ENCODE measurements at places on chromosomes 5 and 9.

DNA sequence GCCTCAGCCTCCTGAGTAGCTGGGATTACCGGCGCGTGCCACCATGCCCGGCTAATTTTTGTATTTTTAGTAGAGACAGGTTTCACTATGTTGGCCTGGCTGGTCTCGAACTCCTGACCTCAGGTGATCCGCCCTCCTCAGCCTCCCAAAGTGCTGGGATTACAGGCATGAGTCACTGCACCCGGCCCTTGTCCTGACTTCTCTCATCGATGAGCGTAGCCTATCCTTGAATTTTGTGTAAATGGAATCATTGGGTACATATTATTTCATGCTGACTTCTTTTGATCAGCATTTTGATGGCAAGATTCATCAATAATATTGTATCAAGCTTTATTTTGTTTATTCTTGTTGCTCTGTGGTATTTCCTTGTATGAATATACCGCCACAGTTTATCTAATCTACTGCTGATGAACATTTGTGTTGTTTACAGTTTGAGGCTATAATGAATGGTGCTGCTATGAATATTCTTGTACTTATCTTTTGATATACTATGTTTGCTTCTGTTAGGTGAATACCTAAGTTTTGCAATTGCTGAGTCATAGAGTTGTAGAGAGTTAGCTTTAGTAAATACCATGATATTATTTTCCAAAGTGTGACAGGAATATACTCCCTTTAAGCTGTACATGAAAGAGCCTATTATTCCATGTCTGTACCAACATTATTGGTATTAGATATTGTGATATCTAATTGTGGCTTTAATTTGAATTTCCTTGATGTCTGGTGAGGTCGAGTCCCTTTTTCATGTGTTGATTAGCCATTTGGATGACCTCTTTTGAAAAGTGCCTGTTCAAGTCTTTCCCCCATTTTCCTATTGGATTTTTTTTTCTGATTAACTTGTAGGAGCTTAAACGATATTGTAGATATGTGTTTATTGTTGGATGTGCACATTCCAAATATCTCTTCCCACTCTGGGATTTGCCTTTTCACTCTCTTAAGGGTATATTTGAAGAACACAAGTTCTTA lies 107.5 kb downstream of the RGS3 start:
- DNase-seq: no peak

- DNase-seq: no peak
These were observed 283.0 kb downstream of the AOPEP start for GRCh38 chr9:95009459-95009858.

DNA sequence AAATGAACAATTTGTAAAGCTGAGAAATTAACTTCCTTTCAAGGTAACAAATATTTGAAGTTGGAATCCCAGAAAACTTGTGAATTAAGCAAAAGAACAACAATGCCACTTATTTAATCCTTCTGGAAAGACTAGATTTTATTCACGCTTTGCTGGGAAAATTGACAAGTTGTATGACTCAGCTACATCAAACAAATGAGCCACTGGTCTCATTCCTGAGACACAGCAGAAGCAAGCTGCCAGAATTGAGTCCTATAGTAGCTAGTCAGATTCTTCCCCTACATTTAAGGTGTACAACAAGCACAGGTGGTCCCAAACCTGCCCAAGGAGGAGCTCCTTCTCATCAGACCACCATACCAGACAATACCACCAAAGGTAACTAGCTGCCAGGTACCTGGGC lies 280.7 kb downstream of the SPOCK1 start:
- no peak for DNase-seq

GRCh38 chr5:79418276-79418675 lies 95.7 kb downstream of the HOMER1 start:
- no peak for DNase-seq

DNA sequence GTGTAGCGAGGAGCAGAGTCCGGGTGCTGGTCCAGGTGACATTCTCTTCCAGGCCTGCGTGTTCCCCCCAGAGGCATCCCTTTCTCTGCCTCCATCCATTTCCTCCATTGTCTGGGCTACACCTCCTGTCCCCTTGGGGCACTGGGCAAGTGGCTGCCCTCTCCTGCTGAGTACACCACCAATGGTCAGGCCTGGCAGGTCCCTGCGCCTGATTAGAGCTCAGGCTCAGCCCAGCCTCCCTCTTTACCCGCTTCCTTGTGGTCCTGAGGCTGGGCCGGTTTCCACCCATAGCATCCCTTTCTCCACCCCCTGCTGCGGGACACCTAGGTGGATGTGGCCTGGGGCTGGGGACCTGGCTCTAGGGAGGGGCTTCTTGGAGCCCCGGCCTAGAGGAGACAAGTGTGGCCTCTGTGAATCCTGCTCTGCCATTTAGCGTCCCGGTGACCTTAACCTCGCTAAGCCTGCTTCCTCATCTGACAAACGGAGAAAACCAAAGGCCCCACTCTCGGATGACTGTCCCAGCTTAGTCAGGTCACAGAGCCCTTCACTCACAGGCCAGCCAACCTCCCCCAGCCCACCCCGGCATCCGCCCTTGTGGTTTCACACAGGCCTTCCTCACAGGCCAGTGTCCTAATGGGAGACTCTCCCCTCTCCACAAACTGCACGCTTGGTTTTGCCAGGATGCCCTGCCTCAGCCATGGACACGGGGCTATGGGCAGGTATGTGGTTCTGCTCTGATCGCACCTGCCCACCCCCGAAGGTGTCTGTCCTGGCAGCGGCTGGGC lies 12.9 kb downstream of the DOLPP1 start:
- no peak for DNase-seq

- DNase-seq: no peak
These were observed 5.4 kb upstream of the MAP1B start for GRCh38 chr5:72101828-72102227.

GRCh38 chr5:82854956-82855355 lies 222.2 kb downstream of the TMEM167A start:
- DNase-seq: no peak

GRCh38 chr5:152532714-152533113 lies 127.6 kb upstream of the NMUR2 start:
- peak; percentile 36 for DNase-seq

DNA sequence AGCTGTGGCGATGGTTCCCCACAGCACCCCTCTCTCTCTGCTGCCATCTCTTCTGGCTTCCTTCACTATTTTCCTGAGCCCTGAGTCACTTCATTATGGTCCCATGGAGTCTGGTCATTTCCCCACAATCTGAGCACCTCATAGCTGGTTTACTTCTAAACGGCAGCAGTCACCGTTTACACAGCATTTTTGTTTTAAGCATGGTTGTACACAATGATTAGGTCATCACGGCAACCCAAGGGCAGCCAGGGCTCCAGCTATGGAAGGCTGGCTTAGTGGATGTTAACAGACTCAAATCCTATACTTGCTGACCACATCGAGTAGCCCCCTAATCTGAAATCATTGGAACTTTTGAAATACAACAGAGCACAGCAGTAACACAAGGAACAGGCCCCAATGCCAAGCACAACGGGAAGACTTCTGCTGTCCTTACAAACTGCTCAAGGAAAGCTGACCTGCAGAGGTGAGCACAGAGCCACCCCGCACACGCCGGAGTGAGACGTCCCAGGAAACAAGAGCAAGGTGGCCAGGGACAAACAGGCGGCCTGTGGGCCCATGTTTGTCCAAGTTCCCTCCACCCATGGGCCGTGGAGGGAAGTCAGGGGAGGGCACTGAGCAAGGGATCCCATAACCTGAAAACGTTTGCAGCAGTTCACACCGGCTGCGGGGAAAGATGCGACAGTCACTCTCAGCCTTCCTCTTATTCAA lies 22.9 kb downstream of the CAMSAP1 start:
- no peak for DNase-seq

- DNase-seq: no peak
These were observed 82.4 kb downstream of the SNCAIP start for GRCh38 chr5:122394284-122394930.

DNA sequence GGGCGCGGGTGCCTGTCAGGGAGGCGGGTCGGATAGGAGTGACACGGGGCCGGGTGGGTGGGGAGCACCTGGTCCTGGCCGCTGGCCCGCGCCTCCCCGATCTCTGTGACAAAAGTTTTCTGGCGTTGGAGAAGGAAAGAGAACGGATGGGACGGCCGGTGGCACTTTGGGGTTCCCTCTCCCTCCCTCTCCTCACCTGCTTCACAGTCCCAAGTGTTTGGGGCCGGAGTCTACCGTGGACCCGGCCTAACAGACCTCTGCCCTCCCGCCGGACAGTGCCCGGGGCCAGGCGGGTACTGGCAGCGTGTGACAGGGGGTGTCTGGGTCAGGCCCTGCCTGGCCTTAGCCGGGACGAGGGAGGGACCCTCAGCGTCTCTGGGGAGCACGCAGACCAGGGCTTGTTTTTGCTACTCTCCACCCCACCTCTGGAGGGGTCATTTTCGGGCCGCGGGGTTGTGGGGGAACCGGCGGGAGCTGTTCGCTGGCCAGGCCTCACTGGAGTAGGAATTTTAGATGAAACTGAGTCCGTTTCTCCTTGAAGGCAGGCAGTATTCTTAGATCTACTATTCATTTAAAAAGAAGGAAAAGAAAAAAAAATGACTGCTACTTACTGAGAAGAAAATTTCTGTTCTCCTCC lies 1.7 kb downstream of the PRDM6 start:
- DNase-seq: no peak

GRCh38 chr9:125142560-125143376 lies 560 bp downstream of the SCAI start:
- DNase-seq: peak; percentile 6

- DNase-seq: no peak
These were observed 108.7 kb downstream of the RGS3 start for GRCh38 chr9:113572076-113572861.

DNA sequence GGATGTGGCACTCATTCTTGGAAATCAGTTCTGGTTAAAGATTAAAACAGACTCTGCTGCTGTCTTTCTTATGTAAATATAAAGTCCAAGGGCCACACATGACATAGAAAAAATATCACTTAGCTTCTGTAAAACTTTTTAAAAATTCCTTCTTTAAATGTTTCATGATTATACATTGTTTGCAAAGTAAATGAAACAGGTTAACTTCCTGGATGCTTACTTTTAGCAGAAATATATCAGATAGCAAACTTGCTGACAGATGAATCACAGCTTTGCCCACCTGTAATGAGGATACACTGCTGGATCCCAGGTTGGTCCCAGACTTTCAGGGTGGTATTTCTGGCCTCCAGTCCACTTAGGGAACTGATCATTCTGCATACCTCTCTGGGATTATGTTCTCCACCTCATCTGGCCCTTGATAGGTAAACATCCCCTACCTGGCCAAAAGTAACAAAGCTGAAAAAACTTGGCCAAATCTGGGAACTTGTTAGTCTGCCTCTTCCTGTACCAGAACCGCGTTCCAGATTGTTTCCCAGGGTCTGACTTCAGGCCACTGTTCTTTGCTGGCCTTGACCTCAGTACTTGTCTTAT lies 340.5 kb downstream of the ADGRV1 start:
- no peak for DNase-seq

GRCh38 chr5:140481758-140482157 lies 65.7 kb upstream of the EIF4EBP3 start:
- no peak for DNase-seq

GRCh38 chr9:105690742-105691141 lies 3.6 kb upstream of the TMEM38B start:
- DNase-seq: no peak

DNA sequence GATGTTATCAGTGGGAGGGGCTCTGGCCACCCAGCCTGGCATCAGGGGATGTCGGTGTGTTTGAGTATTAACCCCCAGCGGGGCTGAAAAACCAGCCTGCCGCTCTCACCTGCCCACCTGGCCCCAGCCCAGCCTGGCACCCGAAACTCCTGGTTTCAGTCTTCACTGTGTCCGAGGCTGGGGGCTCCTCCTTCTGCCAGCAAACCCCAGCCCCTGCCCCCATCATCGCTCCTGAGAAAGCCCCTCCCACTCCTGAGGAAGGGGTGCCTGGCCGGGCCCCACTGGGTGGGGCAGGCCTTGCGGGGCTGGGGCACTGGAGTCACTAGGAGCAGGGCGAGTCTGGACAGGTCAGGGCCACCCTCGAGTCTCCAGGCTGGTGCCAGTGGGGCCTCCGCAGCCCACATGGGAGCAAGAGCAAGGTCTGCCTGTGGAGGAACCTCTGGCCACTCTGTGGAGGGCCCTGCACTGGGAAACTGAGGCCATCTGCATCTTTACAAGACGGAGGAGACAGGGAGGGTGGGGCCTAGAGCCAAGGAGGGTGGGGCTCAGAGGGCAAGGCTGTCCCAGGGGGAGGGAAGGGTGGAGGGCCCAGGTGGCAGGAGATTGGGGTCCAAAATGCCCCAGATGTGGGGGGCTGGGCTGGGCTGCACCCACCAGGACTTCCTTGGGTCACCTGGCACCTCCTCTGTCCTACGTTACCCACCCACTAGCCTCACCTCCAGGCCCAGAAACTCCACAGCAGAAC lies 51.5 kb upstream of the NOTCH1 start:
- no peak for DNase-seq

- DNase-seq: no peak
These were observed 68.0 kb upstream of the IL7R start for GRCh38 chr5:35788724-35789123.
